ENCODE measurements at places on chromosomes 1 and 21.

DNA sequence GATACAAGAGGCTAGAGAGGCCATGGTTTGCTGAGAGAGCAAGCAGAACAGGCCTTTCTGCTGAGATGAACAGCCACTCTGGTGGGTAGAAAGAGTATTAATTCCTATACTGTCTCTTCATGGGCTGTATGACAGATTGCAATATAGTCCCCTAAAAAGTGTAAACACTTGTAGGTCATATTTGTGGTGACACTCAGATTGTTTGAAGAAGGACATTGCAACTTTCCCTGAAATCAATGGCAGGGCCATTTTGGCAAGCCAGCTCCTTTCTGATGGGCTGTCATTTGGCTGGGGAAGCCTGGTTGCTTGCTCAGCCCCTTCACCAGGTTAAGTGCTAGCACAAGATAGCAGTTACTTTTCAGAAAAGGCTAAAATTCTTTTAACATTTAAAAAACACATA, 27.5 kb downstream of the RAB4A start:
- DNase-seq: no peak

- DNase-seq: no peak
These were observed 112.6 kb downstream of the SEC16B start for GRCh38 chr1:177857285-177857684.

DNA sequence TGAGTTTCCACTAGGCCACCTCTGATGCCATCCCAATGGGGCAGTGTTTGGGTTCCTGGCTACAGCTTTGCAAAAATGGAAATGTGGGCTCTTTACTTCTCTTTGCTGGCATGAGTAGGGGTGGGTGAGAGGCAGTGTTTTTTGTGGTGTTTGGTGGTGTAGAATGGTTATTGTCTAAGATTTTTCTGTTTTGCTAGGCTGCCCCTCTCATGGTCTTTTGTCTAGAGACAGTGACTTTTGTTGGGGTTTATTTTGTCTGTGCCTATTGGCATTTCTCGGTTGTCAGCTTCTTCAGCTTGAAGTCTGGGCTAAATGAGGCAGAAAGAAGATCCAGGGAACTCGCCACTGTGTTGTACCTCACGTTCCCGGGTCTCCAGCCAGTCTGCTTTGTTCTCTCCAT, 112.1 kb downstream of the CENPF start:
- no peak for DNase-seq

DNA sequence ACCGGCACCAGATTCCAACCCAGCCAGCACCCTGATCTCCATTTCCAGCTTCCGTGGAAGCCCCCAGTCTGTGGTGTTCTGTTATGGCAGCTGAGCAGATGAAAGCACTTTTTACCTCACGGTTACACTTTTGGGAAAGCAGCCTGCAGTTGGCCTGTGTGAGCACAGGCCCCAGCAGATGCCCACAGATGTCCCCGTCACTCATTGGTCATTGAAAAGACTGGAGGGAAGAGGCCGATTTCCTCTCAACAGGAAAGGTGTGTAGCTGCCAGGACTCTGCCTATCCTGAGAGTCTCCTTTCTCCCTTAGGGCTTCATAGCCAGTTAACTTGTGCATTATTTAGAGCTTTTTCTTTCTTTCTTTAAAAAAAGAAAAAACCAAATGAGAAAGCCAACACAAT, 123.0 kb downstream of the PCBP3 start:
- no peak for DNase-seq

GRCh38 chr1:207861442-207862177, 49.3 kb downstream of the CD34 start:
- DNase-seq: no peak

DNA sequence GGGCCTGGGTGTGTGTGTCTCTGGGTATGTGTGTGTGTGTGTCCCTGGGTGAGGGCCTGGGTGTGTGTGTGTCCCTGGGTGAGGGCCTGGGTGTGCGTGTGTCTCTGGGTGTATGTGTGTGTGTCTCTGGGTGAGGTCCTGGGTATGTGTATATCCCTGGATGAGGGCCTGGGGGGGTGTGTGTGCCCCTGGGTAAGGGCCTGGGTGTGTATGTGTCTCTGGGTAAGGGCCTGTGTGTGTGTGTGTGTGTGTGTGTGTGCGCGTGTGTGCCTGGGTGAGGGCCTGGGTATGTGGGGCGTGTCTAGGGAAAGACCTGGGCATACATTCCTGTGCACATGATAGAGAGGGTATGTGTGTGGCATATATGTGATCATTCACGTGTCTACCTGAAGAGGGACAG, 155.1 kb upstream of the ZC3H12A start:
- no peak for DNase-seq

- no peak for DNase-seq
These were observed 22.3 kb downstream of the KNCN start for GRCh38 chr1:46529031-46529630.

DNA sequence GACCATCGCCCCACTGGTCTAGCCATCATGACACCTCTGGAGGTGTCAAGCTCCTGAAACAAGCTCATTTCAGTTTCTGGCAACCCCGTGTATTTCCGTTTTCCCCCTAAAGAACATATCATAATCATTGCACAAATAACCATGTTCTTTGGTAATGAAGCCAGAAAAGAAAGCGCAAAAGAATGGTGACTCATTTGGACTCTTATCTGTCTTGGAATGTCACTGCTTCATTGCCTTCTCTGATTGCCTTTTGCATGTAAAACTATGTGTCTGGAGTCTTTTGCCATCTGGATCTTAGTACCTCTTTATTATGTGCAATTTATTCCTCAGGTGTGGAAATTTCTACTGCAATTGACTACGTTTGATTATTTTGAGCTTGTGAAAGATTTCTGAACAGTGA, 110.5 kb downstream of the COLGALT2 start:
- DNase-seq: no peak

- DNase-seq: no peak
These were observed 22.9 kb downstream of the CD244 start for GRCh38 chr1:160839746-160840145.

DNA sequence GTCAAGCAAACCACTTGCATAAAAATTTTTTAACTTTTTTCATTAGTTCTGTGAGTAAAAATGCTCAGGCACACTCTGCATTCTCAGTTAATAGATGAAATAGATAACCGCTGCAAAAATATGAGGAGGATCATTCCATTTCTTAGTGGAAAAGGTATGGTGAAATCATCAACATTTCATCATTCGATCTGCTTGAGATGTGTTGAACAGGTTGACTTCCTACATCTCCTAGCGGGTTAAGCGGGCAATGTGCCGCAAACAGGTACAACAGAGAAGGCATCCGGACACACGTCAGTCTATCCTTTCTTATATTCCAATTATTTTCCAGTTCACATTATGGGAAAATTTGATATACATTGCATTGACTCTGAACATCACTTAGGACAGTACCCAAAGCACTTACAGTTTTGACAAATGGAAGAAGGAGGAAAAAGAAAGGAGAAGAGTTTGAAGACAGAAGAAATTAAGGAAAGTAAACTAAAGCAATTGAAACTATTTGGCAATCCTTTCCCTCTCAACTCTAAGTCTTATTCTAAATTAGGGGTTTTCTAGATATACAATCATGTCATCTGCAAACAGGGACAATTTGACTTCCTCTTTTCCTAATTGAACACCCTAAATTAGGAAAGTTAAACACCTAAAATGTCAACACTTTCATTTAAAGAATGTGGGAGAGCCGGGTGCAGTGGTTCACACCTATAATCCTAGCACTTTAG, 33.5 kb downstream of the NIBAN1 start:
- no peak for DNase-seq

- DNase-seq: no peak
These were observed 10.3 kb downstream of the ZBED6 start for GRCh38 chr1:203805689-203806088.

DNA sequence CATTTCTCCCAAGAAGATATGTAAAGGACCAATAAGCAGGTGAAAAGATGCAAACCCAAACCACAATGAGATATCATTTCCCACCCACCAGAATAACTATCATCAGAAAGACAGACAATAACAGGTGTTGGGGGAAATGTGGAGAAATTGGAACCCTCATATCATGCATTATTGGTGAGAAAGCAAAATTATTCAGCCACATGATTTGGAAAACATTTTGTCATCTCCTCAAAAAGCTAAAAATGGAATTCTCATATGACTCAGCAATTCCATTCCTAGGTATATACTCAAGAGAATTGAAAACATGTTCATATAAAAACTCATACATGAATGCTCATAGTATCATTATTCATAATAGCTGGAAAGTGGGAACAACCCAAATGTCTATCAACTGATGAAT, 25.1 kb upstream of the RNF186 start:
- DNase-seq: no peak

GRCh38 chr1:240090957-240091600, 604 bp upstream of the FMN2 start:
- no peak for DNase-seq

GRCh38 chr1:229281339-229281926, 10.5 kb downstream of the RAB4A start:
- DNase-seq: no peak

DNA sequence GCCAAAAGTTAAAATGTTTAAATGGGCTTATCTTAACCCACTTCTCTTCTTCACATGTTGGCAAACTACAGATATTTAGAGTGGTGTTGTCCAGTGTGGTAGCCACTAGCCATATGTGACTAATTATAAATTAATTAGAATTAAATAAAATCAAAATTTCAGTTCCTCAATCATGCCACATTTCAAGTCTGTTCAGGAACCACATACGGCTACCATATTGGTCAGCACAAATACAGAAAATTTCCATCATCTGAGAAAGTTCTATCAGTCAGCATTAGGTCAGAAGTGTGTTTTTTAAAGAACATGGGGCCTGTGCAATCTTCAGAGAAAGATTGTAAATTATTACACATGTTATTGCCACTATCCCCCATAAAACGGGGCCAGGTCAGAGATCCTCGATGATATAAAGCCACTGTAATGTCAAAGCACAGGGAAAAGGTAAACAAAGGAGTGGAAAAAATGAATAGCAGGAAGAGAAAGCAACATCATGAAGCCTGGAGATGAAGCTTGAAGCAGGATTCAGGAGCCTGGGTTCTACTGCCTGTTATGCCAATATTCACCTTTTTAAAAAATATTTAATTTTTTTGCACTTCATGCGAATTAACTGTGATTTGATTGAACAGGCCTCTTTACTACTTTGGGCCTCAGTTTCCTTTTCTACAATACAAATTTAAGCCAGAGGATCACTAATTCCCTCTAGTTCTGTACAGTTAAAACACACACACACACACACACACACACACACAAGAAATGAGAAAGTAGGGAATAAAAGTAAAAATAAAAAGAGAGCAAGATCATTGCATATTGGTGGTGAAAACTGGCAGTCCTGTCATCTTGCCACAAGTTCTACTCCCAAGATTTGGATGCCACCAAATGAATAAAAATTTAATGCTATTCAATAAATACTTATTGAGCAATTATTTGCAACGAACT, 2.3 kb downstream of the RSBN1 start:
- DNase-seq: no peak

DNA sequence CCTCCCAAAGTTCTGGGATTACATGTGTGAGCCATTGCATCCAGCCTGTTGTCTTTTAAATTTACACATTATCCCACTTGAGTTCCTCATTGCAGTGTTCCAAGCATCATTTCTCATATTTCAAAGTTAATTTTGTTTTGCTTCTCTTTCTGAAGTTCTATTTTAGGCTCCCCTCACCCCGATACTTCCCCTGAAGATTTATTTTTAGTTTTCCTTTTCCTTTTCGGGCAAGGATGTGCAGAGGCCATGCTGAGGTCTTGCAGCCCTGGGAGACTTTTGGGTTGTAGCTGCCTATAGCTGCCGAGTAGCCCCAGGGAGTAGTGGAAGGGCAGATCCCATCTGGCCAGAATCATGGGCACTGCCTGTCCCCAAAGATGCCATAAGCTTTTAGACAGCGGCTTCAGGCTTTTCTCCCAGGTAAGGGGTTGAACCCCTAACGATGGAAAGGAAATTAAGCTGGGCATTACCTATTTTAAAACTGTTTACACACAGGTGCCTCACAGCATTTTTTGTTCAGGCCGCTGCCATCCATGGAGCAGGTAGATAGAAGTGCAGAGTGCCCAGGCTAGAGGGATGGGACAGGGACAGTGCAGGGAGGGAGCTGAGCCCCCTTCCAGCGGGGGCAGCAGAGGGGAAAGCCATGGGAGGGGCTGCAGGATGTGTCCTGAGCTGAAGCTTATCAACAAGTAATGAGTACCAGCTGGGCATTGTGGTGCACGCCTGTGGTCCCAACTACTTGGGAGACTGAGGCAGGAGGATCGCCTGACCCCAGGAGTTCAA, 15.9 kb downstream of the PSEN2 start:
- DNase-seq: no peak

GRCh38 chr1:9326596-9326995, 33.9 kb downstream of the SPSB1 start:
- DNase-seq: no peak

GRCh38 chr21:36698981-36699545, at the start of gene SIM2:
SIM2 (plus strand) TSS chr21:36699115; CDS start chr21:36699747, 632 bp downstream.
- DNase-seq: no peak

DNA sequence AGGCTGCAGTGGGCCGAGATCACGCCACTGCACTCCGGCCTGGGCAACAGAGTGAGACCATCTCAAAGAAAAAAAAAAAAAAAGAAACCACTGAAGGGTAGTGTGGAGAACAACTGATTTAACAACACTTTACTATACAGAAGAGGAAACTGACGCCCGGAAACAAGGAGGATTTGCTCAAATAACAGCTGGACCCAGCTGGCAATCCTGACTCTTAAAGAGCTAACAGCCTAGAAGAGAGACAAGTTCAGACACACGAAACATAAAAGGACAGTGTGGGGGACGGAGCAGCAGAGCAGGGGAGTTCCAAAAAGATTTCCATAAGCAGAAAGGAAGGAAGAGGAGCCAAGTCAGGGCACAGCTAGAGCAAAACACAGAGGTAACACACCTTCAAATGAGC, 4.4 kb downstream of the ECHDC2 start:
- no peak for DNase-seq

DNA sequence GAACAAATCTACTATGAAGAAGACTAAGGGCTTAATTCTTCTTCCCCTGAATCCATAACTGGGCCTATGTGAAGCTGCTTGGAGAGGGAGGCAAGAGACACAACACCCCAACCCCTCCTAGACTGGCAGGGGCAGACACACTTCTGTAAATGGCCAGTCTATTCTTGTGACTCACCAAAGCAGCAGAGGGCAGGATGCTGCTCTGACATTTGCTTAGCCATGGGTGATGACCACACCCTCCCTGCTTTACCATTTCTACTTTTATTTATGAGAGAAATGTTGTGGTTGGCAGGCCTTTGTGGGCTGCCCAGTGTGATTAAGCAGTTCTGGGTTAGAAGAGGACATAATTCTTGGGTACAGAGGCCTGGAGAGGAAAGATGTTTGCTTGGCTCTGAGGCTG, 189.8 kb upstream of the DPYD start:
- no peak for DNase-seq

- DNase-seq: no peak
These were observed 3.7 kb upstream of the CCN1 start for GRCh38 chr1:85576642-85577418.

GRCh38 chr1:226633541-226634165, 85.1 kb downstream of the STUM start:
- DNase-seq: no peak

Data from activated T-helper 1 cell treated with Interleukin-2 at 50 U/mL for 16 hours (primary cell).